ENCODE measurements at places on chromosomes 13 and 19.
A peak's percentile ranks its signal among the peaks of the same experiment; 100 is the strongest.

DNA sequence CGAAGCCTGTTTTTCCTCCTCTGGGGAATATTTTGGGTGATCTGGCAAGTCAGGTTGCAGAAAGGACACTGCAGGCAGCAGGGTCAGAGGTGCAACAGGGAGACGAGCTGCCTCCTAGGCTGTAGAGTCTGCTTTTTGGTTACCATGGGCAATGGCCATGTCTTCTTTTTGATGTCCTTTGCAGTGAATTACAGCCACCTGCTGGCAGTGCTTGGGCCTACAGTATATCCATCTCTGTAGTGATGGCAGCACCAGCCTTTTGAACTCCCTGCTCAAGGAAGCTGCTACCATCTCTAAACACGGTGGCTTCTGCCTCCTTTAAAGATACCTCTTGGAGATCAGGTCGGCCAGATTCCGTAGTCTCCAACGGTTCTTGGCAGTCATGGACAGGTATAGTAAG is 73.9 kb downstream of the WTIP start:
- DNase-seq = no peak

- DNase-seq = no peak
Observed at GRCh38 chr13:99264051-99264450, 5.9 kb upstream of the GPR18 start.

DNA sequence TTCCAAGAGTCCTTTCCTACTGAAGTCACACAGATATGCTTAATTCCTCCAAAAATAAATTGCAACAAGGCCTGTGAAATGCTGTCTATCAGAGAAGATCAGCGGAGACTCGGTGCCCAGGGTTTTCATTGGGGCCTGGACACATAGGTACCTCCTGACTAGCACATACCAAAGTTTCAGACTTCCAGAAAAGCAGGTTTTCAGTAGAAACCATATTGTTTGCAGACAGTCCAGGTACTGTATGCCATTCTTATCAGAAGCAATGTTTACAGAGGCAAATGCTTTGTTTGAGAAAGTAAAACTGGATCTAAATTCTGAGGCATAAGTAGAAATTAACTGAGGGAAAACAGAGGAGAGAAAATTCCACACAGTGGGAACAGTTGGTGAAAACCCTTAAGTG is 12.8 kb downstream of the ZNF229 start:
- no peak for DNase-seq

DNA sequence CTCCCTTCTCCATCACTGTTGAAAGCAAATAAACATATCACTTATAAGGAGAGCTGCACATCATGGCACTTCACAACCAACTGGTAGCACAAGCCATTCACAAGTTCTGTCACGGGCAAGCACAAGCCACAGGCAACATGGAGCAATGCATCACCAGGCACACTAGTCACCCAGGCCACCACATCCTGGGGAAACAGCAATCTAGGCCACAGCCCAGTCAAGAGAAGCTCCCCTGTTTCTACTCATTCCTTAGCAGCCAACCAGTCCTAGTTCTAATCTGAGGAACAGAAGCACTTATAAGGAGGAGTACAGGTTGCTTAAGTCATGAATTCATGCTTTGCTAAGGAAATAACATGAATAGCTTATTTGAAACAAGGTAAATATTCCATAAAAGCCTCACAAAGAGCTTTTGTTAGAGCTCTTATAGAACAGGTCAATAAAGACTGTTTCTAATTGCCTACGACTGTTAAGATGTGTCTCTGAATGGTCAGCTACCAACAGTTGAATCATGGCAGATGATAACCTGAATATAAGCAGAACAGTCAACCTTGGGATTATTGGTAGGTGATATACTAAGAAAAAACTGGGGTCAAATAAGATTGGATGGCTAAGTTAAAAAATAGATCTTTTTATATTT is 169.0 kb downstream of the TBC1D4 start:
- peak; percentile 49 for DNase-seq

DNA sequence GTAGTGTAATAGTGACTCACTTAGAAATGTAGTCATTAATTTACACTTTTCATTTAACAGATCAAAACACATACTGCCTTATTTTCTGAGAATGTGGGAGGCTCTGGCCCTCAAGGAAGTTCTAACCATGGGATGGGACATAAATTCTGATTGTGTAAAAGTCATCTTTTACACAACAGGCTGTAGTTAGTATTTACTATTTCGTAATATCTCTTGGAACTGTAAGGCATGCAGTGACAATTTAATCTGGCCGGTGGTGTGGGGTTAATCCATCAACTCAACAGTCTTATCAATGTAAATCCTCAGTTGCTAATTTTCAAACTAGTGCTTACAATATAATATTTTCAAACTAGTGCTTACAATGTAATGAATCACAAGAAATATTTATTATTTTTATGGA is 1599.2 kb downstream of the EFNB2 start:
- DNase-seq = no peak

- DNase-seq = no peak
Observed at GRCh38 chr19:35045667-35046300, 4.3 kb downstream of the HPN start.

DNA sequence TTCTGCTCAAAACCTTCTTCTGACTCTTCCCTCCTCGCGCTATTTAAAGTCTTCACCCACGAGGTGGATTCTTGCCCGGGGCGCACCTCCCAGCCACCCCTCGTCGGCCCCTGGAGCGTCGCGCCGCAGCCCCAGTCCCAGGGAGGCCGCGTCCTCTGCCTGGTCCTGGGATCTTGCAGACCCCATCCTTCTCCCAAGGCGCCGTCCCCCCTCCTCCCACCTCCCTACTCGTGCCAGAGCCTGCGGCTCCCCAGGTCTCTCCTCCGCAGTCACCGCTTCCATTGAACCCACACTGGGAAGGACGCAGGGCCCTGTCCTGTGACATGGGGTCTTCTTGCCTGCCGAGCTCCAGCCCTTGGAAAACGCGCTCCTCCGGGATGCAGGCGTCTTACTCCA is 486 bp downstream of the ZNF808 start:
- DNase-seq = no peak

DNA sequence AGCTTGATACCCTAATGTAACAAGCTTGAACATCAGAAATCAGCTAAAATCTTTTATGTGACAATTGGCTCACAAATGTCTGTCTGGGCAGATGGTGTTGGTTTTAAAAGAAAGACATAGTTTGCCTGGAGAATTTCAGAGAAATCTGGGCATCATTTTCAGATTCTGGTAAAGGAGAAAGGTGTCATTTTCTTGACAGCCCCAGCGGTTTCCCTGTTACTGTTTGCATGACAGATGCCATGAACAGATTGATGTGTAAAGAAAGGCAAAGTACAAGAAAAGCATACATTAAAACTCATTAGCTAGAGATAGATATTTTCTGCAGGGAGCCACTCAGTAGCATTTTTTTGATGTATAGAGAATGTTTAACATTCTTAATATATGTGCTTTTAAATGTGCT is 987.9 kb downstream of the OLFM4 start:
- no peak for DNase-seq

DNA sequence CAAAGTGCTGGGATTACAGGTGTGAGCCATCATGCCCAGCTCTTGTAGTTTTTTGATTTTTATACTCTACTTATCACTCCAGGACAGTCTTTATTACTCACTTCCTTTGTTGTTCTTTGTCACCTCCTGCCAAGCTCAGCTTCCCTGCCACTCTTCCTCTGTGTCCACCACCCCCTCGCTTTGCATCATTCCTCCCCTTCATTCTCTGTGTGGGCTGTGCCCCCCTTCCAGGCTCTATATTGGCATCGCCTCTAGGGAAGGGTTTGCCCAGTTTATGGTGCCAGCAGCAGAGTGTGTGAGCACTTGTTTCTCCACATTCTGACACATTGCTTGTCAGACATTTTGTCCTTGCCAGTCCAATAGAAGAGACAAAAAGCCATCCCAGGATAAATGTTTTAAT is 15.1 kb downstream of the ZNF302 start:
- DNase-seq = no peak

- no peak for DNase-seq
Observed at GRCh38 chr13:50344717-50345116, 329.5 kb downstream of the KCNRG start.

GRCh38 chr13:107743526-107743925 is 471.8 kb downstream of the LIG4 start:
- DNase-seq = no peak

DNA sequence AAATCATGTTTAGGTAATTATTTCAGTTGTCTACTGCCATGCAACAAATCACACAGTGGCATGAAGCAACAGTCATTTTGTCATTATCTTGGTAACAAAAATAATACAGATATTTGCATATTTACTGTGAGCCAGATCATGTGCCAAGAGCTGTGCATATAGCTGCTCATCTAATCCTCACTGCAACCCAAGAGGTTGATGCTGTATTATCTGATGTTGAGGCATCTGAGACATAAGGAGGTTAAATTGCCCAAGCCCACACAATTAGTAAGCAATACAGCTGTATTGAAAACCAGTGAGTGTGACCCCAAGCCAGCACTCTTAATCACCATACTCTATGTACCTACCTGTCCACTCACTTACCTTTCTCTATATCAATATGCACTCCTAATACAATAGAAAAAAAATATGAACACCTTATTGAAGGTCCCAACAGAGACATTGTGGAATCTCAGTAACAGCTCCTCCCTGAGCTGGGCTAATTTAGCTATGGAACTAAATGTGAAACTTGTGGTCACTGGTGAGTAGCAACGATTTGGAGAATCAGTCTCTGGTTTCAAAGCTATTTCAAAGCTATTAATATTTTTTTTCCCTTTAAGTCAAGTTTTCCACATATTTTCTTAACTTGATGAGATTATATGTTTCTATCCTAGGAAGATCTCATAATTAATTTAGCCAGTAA is 185.2 kb downstream of the KLF12 start:
- DNase-seq = no peak

- DNase-seq = no peak
Observed at GRCh38 chr13:34967851-34968562, 25.9 kb downstream of the NBEA start.

- no peak for DNase-seq
Observed at GRCh38 chr19:38788478-38789243, at the start of gene LGALS7B. TSS of gene LGALS7B (plus strand) at chr19:38789200. CDS start at chr19:38789227, 27 bp downstream.

GRCh38 chr19:21603431-21604231 is 98.2 kb downstream of the ZNF429 start:
- DNase-seq = no peak

- DNase-seq = no peak
Observed at GRCh38 chr19:35296644-35297514, 4.9 kb downstream of the MAG start.

DNA sequence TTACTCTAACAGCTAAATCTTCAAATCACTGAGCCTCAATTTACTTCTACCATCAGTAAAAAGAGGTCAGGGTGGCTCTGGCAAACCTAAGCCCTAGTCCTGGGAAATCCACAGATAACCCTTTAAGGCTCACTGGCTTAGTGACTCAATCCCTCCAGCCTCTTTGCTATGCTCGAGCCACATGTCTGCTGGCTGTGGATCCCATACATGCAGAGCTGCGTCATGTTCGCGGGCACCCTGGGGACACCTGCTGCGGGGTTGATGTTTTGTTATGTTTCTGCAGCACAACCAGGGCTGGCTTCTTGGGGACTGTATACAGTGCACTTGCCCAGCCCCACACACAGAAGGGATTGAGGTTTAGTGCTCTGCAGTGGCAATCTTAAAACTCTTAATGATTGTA is 41.6 kb upstream of the C13orf42 start:
- no peak for DNase-seq

GRCh38 chr13:55705971-55706370 is 1434.7 kb upstream of the PRR20A start:
- no peak for DNase-seq

DNA sequence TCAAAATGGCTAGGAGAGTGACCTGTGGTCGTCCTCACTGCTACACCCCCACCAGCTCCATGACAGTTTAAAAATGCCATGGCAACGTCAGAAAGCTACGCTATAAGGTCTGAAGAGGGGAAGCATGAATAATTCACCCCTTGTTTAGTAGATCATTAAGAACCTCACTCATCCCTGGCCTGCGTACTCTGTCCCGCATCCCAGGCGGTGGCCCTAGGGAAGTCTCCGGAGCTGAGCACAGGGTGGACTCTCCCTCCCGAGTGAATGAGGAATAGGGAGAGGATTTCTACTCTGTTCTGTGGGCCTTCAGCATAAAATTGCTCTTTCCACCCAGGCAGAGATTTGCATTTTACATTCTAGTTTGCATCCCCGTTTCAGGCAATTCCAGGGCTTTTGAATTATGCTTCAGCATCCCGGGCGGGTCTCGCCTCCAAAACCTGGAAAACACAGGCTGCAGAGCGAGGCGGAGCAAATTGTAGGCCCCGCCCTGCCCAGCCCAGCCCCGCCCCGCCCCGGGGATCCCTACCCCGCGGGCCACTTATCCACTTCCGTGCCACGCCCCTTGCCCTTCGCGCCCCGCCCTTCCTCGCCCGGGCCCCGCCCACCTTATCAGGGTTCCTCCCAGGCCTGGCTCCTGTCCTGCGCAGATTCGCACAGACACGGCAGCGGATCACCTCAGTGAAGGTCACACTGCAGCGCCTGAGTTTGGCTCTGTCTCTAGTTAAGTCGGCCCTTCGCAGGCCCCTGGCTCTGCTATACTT is 7.5 kb upstream of the ZNF525 start:
- no peak for DNase-seq

- DNase-seq = peak; percentile 73
Observed at GRCh38 chr13:27953676-27954405, 15.3 kb downstream of the CDX2 start.

GRCh38 chr13:105202354-105202753 is 1333.1 kb downstream of the EFNB2 start:
- no peak for DNase-seq
